ENCODE measurements at places on chromosomes 1 and 21. TPM values are rescaled to one million over a fixed set of nuclear protein-coding genes. Genes with fewer than 3 reads are reported as not detected.

DNA sequence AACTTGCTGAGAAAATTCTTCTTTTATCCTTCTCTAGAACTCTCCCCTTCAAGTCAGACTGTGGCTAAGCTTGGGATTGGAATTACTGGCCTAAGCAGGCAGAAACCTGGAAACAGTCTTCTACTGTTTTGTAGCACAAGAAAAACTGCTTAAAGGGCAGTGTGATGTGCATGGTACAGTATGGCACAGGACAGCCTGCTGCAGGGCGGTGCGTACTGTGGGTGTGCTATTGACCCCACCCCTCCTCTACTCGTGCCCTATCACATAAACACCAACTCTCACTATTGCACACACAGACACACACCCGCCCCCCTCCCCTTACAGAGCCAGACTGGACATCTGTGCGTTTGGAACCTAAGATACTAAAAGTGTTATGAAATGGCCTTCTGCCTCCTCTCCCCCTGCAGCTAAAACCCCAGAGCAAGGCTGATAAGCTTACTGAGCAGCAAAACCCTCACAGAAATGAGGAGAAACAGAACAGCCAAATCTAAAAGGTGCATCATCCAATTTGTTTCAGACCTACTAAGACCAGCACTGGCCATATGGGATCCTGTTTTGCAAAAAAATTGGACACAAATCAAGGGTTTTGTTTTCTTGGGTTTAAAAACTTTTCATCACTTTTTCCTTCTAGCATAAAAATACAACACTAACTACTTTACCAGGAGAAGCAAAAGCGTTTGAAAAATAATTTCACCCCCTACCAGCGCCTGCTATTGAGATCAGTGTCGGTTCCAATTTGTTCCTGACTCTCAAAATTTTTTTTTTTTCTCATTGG, 355.8 kb upstream of the LYPLAL1 start:
- DNase-seq = no peak

DNA sequence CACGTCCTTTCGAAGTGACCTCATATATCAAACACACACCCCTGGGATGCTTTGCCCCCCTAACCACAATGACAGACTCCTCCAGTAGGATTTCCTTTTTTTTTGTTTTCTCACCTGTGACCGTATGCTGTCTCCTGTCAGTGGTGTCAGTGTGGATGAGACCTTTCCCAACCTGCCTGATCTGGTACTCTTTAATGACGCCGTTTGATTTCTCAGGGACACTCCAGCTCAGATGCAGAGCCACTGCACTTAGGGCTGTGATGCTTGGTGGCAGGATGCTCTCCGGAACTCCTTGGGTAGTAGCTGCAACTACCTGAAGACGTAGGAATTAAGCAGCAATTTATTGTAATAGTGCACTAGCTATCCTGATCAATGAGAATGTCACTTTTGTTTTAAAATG, 212.6 kb downstream of the KCTD3 start:
- no peak for DNase-seq

DNA sequence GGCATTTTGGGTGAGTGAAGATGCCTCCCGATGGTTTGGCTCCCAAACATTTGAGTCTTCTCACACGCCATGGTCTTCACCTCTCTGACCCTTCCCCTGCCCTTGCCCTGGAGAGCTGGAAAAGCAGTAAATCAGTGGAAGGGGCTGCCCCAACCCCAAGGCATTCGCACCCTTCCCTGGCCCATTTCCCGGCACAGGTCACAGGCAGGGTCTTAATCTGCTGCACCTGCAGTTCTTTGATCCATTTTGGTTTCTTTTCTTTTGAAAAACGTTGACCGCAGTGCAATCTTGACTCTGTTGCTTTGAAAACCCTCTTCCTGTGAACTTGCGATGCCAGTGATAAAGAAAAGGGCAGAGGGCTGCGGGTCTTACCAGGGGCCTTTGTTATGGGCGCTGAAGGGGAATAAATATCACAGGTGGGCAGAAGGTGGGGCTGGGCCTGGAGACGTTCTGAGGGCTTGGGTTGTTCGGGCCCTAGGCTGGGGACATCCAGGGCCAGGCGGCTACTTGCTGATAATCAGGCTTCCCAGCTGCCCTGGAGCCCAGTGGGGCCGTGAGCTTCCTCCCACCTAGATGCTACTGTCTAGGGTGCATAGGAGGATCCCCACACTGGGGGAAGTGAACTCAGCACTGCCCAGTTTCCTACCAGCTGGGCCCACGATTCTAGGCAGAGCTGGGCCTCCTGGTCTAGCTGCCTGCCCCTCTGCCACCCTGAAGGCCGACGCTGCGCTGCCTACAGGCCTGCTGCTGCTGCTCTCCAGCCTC, 38.6 kb upstream of the EPS8L3 start:
- no peak for DNase-seq

CFAP126 gene
- not detected for total RNA-seq

All from GM23248 (cell line).